GOT3 (cell line): ENCODE measurements at places on chromosomes 2 and 18.

- no peak for DNase-seq
Observed at GRCh38 chr2:106163948-106164545, 30.1 kb downstream of the UXS1 start.

- peak; percentile 91 for DNase-seq
Observed at GRCh38 chr2:74178211-74179062, at the start of gene MOB1A. Gene MOB1A, minus strand, starts transcription at chr2:74178879. Its CDS starts 205 bp downstream, at chr2:74178674.

DNA sequence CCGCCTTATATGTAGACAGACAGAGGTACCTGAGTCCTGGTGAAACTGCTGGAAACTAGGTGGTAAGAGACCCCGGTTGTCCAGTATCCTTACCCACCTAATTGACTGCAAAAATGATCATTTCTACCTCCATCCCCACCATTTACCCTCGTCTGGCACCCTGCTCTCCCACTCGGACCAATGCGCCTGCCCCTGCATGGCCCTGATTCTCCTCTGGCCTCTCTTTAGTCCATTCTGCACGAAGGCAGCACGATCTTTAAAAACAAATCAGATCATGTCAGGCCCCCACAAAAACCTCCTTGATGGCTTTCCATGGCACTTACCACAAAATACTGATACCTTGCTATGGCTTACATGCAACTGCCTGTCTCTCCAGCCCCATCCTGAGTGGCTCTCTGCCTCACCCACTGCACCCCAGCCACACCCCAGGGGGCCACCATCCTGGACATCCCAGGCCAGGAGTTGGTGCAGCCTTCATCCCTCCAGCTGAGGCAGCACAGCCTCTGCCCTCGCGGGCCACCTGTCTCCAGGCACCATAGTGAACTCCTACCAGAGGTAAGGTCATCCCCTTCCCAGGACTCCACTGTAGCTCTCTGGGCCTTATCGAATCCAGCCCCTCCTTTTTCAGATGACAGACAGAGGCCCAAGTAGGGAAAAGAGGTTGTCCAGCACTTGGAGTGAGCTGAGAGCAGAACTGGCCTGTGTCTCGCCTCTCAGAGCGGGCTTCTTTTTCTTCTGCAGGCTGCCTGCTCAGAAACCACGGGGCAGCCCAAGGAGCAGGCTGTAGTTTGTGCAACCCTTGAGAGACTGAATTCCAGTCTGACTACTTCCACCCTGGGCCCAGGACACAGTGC lies 12.3 kb upstream of the CIB4 start:
- no peak for DNase-seq

DNA sequence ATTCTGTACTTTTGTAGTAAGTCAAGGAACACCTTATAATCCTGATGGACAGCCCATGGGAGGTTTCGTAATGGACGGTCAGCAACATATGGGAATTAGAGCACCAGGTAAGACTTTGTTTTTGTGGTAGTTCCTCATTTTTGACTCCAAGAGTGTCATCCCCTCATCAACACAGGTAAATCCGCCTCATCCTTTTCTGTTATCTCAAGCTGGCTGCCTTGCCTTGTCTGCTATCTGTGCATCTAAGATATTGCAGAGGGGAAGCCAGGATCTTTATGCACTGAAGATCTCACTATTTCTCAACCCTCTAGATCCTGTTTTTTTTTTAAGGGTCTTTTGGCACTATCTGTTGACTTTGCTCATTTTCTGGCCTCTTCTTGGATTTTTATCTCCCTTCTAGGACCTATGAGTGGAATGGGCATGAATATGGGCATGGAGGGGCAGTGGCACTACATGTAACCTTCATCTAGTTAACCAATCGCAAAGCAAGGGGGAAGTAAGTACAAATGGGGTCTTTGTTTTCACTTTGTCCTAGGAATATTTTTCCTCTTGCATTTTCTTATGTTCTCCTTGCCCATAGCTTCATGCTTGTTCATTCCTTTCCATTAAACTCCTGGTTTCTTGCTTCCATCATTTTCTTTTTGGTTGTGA lies 133.8 kb downstream of the MEIS1 start:
- no peak for DNase-seq

- DNase-seq = no peak
Observed at GRCh38 chr18:48799724-48800315, 150.9 kb downstream of the SMAD7 start.

GRCh38 chr2:110120171-110121051 lies 4.8 kb upstream of the MALL start:
- no peak for DNase-seq
